ENCODE measurements at places on chromosomes 12 and 14.

GRCh38 chr14:31761325-31761724 lies 200.1 kb downstream of the NUBPL start:
- no peak for DNase-seq

DNA sequence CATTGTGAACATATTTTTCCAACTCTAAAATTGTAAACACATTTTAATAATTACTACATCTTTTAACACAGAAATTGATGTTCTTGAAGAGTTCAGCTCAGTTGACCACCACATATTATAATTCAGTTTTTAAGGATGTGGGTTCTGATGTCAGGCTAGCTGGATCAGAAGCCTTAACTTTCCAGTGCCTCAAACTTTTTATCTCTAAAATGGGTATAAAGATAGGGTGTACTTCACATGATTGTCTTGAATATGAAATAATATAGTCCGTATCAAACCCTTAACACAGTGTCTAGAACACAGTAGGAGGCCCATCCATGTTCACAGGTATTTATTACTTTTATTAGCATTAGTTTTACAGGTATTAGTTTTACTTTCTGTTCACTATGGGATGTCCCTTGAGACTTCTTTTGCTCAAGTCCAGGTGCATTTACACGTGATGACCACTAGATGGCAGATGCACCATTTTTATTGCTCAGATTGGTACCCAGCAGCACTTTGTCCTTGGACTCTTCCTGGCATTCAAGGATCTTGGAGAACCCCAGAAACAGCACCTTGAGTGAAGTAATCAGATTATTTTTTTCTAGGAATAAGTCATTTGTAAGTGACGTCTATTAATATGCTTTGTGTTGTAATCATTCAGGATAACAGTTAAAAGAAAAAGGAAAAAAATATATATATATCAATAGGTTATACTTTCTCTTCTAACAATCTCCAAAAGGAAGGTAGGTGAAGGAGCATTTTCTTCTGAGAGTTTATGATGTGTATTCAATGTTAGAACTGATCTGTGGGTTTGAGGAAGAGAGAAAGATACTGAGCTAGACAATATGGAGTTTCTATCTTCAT lies 580.2 kb downstream of the ETNK1 start:
- DNase-seq, result peak; percentile 9

GRCh38 chr14:77007183-77007974 lies 21.1 kb downstream of the IRF2BPL start:
- DNase-seq, result no peak

DNA sequence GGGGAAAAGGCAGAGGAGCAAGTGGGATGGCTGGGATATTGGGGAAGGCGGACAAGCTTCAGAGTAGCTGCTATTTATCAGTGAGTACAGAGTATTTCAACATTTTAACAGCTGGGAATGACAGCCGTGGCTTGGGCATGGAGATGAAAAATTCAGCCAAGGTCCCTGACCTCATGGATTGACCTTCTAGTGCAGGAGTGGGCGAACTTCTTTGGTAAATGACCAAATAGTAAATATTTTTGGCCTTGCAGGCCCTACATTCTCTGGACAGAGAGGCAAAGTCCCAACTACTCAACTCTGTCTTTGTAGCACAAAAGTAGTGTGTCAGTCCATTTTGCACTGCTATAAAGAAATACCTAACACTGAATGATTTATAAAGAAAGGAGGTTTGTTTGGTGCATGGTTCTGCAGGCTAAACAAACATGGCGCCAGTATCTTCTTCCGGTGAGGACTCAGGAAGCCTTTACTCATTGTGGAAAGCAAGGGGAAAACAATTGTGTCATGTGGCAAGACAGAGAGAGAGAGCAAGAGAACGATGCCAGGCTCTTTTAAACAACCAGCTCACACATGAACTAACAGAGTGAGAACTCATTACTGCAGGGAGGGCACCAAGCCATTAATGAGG lies 33.6 kb downstream of the TMEM233 start:
- no peak for DNase-seq

GRCh38 chr14:93462479-93462878 lies 31.7 kb downstream of the UNC79 start:
- DNase-seq, result no peak

DNA sequence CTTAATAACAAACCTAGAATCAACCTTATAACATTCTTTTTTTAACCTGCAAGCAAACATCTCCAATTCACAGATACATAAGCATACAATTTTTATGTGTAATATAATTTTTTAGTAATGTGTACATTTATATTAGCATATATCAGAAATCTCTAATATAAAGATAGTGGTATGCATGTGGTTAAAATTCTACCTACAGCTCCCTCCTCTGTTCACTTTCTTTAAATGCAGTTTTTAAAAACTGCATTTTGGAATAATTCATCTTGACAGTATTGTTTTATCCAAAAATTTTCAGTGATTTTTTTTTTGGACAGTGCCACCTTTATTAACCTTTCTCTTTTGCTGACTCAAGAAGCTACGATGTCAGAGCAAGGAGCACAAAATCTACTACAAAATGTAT lies 13.2 kb upstream of the RXYLT1 start:
- DNase-seq, result no peak

- DNase-seq, result no peak
Measured at GRCh38 chr14:23085458-23085857, 9.5 kb downstream of the ACIN1 start.

- no peak for DNase-seq
Measured at GRCh38 chr12:9587987-9588600, 19.6 kb downstream of the KLRB1 start.

DNA sequence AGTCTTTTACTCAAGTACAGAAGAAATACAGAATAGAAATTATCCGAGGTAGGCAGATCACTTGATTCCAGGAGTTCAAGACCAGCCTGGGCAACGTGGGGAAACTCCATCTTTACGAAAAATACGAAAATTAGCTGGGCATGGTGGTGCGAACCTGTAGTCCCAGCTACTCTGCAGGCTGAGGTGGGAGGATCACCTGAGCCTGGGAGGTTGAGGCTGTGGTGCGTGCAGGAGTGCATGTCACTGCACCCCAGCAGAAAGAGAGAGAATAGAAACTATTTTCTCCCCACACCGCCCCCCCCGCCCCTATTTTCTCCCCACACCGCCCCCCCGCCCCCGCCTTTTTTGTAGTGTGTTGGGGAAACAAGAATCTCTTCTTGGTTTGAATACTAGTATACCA lies 2.2 kb downstream of the DNM1L start:
- no peak for DNase-seq

- DNase-seq, result no peak
Measured at GRCh38 chr14:74504412-74504811, 10.8 kb downstream of the ISCA2 start.

DNA sequence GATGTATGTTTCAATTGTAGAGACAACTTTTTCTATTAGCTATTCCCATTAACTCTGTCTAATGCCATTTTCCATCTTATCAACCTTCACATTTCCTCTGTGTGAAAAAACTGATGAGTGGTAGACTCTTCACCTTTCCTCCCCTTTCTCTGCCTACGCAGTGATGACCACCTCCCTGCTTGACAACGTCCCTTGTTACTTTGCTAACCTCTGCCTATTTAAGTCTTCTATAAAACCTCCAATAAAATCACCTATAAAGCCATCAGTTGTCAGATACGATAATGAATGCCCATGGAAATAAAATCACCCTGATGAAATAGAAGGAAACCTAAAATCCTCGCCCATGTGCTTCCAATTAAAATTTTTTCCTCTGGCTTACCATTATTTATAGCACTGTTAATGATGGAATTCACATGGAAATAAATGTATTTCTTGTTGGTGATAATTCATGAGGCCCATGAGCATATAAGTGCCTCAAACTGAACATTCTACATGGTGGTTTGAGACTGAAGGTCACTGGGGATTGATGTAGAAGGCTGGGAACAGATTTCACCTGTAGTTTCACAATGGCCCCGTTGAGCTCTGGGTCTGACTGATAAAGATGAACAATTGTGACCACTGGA lies 1454.0 kb upstream of the SEL1L start:
- DNase-seq, result no peak

- no peak for DNase-seq
Measured at GRCh38 chr14:57656853-57657252, 163.2 kb upstream of the CCDC198 start.

GRCh38 chr14:93954900-93955849 lies 21.2 kb downstream of the ASB2 start:
- peak; percentile 33 for DNase-seq

DNA sequence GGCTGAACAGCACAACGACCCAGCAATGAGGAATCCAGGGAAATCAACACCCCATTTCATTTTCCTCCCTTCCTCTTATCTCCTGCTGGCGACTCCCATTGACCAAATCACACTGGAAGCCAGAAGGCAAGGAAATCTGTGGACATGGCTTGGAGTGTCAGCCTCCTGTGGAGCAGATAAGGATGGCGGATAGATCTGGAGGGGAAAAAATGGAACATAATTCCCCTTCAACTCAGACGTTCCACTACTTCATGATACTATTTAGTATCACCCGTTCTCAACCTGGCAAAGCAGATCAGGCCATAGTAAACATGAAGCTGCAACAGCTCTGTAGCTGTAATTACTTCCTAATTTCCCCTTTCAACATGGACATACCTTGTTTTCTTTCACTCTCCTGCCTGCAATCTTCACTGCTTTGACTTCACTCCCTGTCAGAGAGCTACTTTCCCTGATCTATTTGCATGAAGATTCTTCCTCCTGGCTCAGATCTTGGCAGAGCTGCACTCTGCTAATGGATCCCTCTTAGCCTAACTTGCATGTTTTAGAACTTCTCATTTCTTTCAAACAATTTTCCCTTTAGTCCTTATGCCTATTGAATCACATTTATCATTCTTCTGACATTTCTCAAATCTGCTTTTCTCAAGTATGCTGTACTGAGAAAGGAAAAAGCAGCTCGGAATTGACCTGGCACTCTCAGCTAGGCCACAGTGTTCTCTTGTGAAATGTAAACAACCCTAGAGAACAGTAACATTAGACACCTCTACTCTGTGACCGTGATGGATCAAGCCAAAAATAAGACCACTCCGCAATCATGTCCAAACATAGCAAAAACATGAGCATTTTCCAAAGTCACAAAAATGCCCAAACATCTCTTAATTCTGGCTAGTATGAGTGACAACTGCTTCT lies 135.1 kb downstream of the ETNK1 start:
- DNase-seq, result no peak

DNA sequence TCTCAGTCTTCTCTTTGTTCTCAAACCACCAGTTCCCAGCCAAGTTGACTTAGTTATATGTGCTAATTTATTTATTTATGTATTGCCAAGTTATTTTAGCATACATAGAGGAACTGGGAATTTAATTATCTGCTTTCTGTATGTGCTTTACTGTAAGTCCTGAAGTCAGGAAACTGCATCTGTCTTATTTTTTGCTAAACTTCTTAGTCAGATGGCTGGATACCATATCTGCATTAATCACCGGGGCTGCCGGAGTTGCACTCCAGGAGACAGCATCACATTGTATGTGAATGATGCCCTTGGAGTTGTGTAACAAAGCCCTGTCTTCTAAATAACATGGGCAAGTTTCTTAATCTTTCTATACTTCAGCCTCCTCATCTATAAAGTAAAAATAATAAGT lies 96.2 kb downstream of the MON2 start:
- no peak for DNase-seq

GRCh38 chr12:75905922-75906321 lies 125.7 kb downstream of the PHLDA1 start:
- no peak for DNase-seq

- no peak for DNase-seq
Measured at GRCh38 chr12:77679686-77680085, 151.0 kb upstream of the NAV3 start.

DNA sequence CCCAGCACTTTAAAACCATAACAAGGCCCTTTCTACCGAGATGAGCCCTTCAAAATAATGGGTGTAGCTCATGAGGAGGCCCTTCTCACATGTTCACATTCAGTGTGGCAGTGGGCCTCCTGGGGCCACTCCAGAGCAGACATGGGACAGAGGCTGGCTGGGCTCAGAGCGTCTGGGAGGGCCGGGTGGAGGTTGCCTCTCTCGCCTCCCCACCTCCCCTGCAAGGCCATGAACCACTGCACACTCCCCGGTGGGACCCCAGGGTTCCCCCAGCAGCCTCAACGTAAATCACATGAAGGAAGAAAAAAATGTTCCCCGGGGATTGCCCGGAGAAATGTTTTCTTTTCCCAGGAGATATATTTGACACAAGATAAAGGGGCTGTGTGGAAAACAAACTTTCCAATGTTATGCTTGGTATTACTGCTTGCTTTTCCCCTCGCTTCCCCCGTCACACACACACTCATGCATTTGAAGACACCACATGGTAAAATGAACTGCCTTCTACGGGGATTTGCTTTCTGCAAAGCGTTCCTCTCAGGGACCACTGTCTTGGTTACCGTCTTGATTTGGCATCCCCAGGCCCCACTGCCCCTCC lies 190.7 kb upstream of the CCND2 start:
- no peak for DNase-seq

DNA sequence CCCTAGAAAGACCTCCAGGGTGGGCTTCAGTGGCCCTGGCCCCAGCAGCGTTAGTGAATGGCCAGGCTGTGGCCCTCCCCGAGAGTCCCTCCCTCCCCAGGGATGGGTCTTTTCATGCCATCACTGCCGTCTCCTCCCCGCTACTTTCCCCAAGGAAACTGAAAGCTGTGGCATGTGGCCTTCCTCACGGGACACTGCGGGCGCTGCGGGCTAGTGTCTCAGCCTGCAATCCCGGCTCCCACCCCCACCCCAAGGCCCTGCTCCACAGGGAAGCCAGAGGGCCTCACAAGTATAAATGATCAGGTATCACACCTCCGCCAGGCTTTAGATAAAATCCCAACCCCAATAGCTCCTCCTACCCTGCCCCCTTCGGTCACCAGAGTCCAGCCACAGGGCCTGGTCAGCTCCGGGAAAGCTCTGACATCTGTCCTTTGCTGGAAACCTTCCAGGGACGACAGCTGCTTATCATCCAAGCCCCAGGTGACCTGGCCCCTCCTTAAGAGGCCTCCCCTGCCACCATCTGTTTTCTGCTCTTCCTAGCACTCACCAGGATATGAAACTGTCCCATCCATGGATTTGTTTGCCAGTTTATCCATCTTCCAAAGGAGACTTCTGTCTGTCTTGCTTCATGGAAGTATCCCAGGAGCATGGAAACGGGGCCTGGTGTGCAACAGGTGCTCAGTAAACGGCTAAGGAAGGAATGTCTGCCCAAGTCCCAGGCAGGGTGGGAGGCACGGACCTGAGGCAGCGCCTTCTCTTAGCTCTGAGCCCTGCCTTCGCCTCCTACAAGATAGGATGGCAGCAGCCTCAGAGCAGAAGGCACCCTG lies 31.6 kb downstream of the CCDC85C start:
- no peak for DNase-seq

DNA sequence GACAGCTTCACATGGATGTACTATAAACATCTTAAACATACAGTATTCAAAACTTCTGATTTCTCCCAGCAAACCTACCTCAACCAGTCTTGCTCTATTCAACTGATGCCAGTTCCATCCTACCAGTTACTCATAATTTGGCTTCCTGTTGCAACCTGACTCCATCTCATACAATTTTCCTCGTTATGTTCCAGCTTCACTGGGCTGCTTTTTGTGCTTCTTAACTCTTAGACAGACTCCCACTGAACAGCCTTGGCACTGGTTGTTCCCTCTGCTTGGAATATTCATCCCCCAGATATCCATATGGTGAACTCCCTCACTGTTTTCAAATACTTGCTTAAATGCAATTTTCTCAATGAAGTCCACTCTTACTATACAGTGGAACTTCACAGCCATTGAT lies 249.2 kb downstream of the AEBP2 start:
- no peak for DNase-seq

- DNase-seq, result no peak
Measured at GRCh38 chr14:35988972-35989690, 163.0 kb downstream of the BRMS1L start.
